ENCODE measurements at places on chromosomes 11 and 22.

GRCh38 chr11:18001191-18001590 is 11.7 kb downstream of the SERGEF start:
- DNase-seq: no peak

DNA sequence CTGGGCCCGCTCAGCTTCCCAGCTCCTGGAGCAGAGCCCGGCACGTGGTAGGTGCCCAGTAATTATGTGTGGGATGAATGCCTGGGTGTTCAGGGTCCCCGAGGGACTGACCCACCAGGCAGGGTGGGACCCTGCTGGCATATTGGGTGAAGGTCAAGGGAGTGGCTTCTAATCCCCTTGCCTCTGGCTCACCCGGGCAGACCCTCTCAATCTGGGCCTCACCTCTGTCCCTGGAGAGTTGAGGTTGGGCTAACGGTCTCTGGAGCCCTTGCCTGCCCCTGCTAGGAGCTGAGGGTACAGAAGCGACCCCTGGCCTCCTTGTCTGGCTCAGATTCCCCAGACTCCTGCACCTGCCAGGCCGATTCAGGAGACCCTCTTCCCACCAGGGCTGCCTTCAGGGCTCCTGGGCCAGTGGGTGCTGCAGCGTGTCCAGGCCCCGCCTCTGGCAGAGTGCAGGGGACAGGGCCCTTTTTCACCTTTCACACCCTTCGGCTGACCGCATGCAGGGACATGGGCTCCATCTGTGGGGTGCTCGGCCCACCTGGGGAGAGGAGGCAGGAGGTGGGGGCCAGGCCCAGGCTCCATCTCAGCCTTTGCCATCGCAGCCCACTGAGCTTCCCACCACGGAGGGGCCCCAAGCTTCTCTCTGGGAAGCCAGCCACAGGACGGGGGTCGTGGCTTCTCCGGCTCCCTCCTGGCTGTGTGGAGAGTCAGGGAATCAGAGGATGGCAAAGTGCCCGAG is 3.8 kb upstream of the CTSD start:
- DNase-seq: no peak

DNA sequence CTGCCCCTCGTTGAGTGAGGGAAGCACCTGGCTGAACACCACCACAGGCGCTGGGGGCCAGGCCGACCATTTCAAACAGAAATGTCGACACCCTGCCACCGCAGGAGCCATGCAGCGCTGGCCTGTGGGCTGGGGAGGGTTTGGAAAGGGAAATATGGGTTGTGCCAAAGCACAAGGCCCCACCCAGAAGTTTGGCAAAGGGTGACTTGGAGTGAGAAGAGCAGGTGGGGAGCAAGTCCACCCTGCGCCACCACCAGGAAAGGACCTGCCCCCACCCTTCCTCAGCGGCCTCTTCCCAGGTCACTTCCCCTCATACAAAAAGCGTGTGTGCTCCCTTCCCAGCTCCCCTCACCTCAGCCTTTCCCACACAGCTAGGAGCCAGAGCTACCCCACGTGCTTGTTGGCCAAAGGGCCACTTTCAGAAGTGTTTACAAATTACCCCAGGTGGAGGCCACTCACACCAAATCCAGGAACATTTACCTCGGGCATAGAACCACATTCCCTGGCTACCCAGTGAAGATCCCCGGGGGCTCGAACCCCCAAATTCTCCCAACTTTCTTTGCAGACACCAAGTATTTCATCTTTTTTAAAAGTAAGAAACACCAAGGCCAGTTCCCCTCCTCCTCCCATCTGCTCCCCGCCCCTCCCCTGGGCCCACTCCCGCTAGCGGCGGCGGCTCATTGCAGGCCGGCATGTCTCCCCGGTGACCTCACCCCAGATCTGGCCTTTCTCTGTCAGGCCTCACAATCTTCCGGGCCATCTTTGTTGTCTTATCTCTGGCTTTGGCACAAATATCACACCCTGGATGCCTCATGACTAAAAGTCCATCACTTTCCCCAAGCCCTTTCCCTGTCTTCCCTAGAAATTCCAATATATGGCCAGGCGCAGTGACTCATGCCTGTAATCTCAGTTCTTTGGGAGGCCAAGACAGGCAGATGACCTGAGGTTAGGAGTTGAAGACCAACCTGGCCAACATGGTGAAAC is 20.5 kb upstream of the SCGB1A1 start:
- DNase-seq: no peak

DNA sequence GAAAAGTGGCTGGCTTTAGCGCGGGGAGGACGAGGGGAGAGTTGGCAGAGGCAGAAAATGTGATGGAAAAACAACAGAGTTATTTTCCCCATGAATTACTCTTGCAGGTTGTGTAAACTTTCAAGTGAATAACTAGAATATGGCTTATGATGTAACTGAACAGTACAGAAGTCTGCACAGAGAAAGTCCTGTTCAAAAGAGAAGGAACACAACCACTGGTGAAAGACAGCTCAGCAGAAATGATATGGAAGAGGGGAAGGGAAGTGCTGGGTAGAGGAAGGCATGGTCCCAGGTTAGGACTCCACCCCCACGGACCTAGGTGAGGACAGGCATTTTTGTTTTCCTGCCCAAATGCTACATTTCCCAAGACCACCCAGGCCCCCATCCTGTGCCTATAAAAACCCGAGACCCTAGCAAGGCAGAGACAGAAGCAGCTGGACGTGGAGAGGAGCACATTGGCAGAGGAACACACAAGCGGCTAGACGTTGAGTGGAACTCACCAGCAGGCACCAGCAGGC is 77.7 kb downstream of the MAML2 start:
- DNase-seq: no peak

DNA sequence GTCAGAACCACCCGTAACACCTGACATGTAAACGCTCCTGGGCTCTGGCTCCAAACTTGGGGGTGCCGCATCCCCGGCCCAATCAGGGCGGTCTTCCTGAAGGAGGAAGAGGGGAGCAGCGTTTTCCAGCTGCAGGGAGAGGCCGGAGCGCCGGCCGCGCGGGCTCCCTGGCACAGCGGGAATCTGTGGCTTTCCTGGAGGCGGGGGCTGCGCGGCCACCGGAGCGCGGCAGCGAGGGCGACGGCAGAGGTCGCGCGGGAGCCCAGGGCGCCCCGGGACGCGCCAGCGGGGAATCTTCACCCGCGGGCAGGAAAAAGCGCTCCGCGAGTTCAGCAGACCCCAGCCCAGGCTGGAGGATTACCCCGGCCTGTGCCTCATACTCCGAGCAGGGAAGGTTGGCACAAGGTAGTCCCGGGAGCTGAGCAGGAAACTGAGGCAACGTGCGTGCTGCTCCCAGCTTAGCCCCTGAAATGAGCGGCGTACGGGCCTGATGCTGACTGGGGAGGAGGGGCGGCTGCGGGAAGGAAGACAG is 600 bp upstream of the ESAM start:
- no peak for DNase-seq

- DNase-seq: no peak
Measured at GRCh38 chr22:34931026-34931425, 134.9 kb upstream of the ISX start.

DNA sequence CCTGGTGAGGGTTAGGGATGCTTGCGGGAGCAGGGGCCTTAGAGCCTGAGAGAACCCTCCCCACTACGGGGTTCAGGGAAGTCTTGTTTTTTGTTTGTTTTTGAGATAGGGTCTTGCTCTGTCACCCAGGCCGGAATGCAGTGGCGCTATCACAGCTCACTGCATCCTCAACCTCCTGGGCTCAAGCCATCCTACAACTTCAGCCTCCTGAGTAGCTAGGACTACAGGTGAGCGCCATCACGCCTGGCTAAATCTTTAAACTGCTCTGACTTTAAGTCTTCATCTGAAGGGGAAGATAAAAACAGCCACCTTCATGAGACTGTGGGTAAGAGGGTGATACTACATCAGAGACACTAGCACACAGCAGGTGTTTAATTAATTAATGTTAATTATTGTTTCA is 28.5 kb downstream of the SERPIND1 start:
- no peak for DNase-seq

GRCh38 chr11:95802806-95803205 is 12.5 kb downstream of the CEP57 start:
- DNase-seq: no peak

- DNase-seq: no peak
Measured at GRCh38 chr11:2306452-2306823, 4.6 kb downstream of the TSPAN32 start.

DNA sequence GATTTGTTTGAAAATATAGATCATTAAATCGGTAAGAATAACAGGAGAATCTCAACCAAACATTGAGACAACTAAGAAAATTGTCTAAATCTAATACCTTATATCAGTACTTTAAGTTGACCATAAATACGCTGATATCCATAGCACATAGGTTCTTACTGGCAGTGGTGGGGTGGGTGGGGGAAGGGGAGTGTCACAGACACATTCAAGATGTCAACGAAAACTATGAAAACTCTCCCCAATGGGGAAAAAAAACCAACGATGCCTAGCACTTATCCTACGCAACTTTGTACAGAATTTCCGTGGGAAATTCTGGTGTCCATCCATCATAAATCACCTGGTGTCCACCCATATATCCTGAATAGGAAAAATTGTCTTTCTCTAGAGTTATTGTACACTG is 6.2 kb downstream of the GRAP2 start:
- no peak for DNase-seq

- DNase-seq: no peak
Measured at GRCh38 chr11:9688716-9689511, 25.0 kb downstream of the SWAP70 start.

GRCh38 chr11:133413703-133414102 is 118.6 kb downstream of the OPCML start:
- no peak for DNase-seq

GRCh38 chr11:26507229-26507628 is 64.8 kb downstream of the MUC15 start:
- no peak for DNase-seq

DNA sequence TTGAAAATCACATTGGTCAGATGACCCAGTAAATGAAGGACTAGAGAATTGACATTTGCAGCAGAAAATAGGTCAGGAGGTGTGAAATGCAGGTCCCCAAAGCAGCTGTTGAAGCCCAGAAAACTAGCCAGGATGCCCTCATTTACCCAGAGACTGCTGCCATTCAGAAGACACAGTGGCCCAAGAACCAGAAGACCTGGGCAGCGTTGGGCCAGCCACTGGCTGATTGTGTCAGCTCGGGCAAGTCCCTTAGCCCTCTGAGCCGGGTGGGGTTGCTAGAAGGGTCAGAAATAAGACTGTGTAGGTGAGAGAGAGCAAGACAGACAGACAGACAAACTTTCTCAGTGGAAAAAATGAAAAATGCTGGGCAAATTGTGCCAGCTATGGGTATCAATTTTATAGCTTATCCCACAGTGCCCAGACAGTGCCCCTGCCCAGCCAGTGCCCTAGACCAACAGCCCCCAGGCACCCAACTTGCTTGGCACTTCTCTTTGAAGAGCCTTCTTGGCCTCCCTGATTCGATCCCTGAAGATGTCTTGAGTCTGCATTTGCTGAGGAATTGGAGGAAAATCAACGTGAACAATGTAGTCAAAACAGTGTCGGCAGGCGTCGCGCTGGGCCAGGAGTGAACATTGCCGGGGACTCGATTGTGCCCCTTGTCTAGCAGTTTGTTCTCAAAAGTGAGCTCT is 198.3 kb downstream of the MN1 start:
- no peak for DNase-seq

DNA sequence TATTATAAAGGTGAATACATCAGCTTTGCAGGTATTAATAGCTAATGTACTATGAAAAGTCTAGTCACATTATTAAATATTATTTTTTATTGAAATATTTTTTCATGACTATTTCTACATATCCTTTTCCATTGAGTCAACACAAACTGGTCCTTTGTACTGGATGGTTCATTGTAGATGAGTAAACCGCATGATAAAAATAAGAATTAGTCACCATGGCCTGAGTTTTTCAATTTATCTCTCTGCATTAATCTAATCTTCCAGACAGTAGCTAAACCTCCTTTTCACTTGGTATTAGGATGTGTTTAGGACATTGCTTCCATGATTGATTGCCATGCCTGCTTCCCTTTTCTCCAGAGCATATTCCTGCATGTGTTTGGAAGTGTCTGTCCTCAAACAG is 439.4 kb upstream of the ARHGAP42 start:
- DNase-seq: no peak

GRCh38 chr11:63911440-63911839 is 5.5 kb downstream of the RCOR2 start:
- DNase-seq: no peak

- DNase-seq: no peak
Measured at GRCh38 chr22:20588843-20589581, 81.6 kb downstream of the MED15 start.

- no peak for DNase-seq
Measured at GRCh38 chr11:27013781-27014361, 20.0 kb downstream of the FIBIN start.

DNA sequence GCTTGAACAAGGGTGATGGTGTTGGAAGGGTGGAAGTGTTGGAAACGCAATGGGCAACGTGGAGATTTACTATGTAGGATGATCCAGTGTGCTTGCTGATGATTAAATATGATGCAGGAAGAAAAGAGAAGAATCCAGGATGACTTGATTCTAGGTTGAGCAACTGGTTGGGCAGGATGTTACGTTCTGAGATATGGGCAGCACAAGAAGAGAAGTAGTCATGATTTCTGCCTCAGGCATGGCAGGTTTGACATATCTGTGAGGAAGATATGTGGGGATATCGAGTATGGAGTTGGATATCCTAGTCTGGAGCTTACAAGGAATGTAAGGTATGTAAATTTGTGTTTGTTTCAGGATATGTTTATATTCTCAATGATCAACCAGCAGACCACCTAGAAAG is 1.9 kb downstream of the OR52K1 start:
- no peak for DNase-seq

DNA sequence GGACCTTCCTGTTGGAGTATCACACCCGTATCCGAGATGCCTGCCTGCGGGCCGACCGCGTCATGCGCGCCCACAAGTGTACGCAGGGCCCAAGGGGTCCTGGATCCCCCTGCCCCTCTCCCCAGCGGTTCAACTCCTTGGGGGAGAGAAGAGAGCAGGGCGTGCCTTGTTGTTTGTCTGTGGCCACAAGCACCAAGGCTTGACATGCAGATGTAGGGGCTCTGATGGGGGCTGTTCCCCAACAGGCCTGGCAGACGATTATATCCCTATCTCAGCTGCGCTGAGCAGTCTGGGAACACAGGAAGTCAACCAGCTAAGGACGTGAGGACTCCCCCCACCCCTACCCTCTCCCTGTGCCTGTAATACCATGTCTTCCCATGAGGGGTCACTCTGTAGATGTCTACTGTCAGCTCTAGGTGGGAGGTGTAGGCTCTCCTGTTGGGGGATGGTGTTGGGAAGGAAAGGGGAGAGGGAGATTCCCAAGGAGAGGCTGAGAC is 6.8 kb downstream of the CFL1 start:
- DNase-seq: no peak
